ENCODE measurements at places on chromosomes 3 and 15.

DNA sequence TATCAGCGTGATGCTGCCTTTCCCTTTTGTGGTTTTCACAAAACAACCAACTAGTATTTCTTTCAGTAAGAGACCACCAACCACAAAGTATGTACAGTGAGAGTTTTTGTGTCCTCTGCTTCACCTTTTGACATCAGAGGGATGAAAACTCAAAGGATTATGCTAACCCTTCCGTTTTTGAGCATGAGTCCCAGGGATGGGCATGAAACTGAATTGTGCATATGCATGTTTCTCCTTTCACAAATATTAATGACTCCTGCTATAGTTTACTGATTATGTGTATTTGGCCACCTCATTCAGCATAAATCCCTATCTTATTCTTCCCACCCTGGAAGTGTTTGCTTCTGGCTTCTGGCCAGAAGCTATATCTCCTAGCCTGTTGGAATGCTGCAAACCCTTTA lies 59.2 kb downstream of the RSRC1 start:
- no peak for DNase-seq

DNA sequence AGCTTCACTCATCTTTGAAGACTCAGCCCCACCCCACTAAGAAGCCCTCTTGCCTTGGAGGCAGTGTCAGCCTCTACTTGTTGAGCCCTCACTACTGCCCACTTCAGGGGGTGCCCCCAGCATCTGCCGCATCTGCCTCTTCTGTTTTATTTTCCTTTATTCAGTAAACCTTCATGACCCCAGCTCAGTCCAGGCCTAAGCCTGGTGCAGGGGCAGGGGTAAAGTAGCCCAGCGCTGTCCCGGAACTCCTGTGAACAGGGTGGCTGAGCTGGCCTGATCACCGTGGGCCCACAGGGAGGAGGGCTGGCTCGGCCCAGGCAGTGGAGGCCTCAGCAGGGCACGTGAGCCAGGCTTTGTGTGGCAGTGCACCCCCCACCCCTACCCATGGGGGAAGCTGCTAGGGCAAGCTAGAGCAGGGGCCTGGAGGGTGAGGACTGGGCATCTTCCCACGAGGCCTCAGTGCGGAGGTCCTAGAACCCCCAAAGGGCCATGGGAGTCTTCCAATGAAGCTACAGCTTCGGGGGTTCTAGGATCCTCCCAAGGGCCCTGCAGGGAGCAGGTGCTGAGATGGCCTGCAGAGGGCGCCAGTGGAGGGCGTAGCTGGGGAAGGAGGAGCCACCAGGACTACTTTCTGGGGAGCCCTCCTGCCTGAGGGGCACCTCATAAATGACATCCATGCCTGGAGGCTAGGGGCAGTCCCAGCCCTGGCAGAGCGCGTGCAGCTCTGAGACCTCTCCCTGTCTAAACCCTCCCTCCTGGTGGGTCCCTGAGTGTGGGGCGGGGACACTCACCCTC lies 36.0 kb downstream of the TSPAN3 start:
- peak; percentile 34 for DNase-seq

DNA sequence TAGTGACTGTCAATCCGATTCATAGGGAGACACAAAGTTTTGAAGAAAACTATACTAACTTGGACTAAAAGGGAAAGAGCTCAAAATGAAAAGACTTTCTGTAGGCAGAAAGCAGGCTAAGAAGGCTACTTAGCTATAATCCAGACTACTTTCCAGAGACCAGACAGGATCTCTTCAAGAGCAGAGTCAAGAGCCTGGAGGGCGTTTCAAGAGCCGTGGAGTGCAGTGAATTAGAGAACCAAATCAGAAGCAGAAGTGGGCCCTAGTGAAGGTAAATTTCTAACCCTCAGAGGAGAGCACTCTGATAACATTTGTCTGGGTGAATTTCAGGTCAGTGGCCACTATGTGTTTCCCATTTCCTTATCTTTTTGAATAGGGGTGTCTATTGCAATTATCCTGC lies 76.4 kb downstream of the CGGBP1 start:
- DNase-seq, result no peak

GRCh38 chr15:101182215-101182614 lies 69.6 kb downstream of the CHSY1 start:
- no peak for DNase-seq

Data from activated naive CD4-positive, alpha-beta T cell (primary cell).